ENCODE measurements at places on chromosomes 4 and X.

- DNase-seq = no peak
Observed at GRCh38 chrX:112011376-112011775, 71.2 kb downstream of the TRPC5 start.

DNA sequence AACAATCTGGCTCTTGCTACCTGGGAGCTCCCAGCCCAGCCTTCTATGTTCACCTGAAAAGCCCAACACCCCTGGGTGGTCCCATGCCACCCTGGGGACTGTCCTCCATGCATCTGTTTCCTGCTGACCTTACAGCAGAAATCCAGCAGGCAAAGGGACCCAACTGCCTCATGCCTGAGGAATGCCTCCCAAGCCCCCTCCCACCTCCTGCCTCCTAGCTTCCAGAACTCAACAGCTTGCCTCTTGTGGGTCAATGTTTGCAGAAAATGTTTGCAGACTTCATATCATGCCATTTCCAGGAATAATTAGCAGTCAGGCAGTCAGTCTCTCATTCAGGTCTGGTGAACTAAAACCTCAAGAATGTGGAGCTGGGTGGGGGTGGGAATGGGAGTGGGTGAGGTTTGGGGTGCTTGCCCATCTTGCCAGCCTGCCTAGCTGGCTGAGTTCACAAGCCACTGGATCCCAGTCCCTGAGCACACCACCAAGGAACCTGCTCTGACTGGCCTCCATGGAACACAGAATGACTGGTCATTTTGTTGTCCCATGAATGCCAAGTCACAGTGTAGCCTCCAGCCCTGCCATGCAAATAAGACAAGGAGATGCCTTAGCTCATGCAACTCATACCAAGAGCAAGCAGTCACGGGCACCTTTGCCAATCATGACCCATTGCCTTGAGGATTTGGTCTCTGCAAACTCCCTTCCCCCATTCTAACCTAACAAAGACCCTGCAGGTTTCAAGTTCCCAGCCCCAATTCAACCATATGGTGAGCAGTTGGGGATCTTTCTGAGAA lies 12.1 kb upstream of the PLAC1 start:
- no peak for DNase-seq

DNA sequence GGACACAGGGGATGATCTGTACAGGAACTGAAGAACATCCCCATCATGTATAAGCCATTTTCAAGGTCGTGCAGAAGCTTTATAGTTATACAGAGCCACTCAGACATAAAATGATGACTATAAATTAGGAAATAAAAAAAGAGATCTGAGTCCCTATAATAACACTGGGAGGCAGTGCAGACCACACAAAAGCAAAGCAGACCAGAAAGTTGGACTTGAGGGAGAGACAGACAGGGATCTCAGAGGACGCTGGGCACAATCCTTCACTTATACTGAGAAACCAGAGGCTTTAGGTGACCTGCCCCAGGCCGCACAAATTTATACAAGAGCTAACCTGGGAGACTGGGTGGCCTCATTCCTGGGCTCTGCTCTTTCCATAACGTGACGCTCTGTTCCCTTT lies 70.5 kb downstream of the HADH start:
- no peak for DNase-seq

DNA sequence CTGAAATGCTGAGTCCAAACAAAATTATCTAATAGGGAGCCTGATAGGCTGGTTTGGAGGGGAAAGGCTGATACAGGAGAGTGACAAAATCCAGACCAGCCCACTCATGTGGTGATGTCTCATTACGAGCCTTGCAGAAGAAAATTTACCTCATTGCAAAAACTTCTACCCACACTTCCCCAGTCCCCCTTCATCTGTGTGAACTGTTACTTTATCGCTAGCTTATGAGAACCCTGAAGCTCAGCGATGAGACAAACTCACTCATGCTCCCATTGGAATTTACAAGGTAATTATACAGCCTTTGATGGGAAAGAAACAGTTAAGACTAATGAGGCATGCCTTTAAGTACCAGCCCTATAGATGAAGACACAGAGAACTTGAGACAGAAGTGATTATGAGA lies 76.1 kb downstream of the ARHGAP6 start:
- no peak for DNase-seq

- DNase-seq = no peak
Observed at GRCh38 chrX:43666311-43666912, 10.3 kb downstream of the MAOA start.

DNA sequence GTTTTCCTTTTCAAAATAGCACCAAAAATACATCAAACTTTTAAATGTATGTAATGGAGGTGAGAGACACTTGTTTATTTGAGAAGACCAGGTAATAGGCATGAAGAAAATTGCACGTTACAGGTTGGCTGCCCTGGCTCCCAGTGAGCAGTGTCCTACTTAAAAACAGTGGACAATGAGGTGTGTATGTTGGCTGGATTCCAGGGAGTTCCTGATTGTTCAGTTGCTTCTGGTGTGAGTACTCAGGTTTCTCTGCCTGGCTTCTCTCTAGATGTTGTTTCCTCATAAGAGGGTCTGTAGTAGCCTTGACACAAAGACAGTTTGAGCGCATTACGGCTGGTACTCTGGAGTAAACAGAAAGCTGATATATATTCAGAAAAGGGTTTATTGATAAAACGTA lies 29.4 kb downstream of the SNX25 start:
- no peak for DNase-seq

- DNase-seq = no peak
Observed at GRCh38 chr4:67899096-67899495, 15.3 kb upstream of the TMPRSS11D start.

DNA sequence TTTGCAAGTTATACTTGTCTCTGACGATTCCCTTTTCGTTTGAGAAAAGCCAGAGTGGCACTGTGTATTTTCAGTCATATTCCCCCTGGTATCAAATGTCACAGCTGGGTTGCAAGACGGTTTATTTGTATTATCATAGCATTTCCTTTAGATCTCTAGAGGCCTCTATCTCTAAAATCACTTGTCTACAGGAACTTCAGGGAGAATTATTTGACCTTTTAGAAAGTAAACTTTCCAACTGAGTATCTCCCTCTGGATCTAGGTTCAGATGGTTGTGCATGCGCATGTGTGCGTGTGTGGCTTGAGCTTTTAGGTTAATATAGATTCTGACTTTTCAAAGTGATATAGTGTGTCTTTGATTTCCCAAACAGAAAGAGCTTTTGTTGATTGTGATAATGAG lies 15.1 kb upstream of the TAB3 start:
- DNase-seq = no peak

GRCh38 chrX:151505796-151506195 lies 57.7 kb upstream of the PASD1 start:
- no peak for DNase-seq

GRCh38 chrX:5829060-5829459 lies 399.6 kb downstream of the NLGN4X start:
- DNase-seq = no peak

Data from stimulated activated CD4-positive, alpha-beta T cell treated with anti-CD3 and anti-CD28 coated beads, Interleukin-1b, Interleukin-23, amount 100 ng/mL, for 1 hour (primary cell).